Activated CD4-positive, alpha-beta memory T cell treated with anti-CD3 and anti-CD28 coated beads for 36 hours (primary cell): ENCODE measurements at places on chromosomes 13 and 19.
A peak's percentile ranks its signal among the peaks of the same experiment; 100 is the strongest.

DNA sequence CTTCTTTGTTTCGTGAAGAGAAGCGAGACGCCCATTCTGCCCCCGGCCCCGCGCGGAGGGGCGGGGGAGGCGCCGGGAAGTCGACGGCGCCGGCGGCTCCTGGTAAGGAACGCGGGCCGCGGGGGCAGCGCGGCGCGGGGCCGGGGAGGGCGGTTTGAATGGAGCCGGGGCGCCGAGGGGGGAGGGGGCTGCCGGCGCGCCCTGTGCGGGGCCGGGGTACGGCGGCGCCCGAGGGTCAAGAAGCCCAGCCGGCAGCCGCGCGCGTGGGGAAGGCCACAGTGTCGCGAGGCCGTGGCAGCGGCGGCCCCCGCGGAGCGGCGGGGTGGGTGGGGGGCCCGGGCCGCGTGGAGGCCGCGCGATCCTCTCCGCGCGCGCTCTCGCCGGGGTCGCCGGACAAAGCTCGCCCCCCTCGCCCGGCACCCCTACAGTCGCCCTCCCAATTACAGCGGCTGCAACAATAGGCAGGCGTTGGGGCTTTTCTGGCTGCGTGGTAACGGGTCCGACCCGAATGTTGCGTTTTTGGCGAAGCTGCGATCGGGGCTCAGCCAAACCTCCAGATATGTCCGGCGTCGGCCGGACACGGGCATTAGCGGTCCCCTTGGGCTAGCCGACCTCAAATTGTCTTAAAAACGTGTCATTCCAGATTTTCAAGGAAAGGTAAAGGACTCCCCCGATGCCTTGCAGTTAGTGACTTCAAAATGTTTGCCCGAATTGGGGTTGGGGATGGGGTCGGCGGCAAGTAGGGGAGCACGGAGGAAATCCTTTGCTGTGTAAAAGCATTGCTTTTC lies 437 bp downstream of the SMARCA4 start:
- no peak for DNase-seq

GRCh38 chr13:27449081-27449603 lies 1.2 kb downstream of the MTIF3 start:
- DNase-seq = no peak

DNA sequence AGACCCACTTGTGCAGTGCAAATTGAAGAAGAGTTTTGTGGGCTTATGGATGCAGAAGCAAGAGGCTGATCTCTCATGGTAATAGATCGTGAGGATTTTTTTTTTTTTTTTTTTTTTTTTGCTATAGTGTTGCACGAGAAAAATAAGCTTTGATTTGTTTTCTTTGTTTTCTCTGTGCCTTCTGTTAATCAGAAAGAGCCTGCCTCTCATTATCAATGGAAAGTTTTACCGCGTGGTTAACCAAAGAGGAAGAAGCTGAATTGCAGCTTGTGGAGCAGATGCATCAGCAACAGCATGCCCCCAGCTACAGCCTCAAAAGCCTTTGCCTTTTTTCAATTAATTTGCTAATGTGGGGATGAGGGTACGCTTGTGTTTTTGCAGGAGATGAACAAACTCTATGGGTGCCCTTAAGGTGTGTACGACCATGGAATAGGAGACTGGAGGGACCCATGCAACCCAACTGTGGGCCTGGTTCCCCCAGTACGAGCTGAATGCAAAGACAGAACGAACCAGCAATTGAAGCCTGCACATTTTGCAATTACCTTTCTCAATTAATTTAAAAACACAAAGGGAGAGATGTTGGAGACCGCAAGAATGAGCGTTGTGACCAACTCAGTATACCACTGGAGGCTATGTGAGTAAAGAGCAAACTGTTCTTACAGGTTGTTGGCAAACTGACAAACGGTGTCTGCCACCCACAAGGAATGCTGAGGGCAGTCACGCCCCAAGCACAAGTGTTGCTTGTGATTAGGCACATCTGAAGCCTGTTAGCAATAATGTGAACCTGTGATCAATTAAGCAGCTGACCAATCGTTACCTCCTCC lies 58.6 kb upstream of the SPRY2 start:
- peak; percentile 32 for DNase-seq

DNA sequence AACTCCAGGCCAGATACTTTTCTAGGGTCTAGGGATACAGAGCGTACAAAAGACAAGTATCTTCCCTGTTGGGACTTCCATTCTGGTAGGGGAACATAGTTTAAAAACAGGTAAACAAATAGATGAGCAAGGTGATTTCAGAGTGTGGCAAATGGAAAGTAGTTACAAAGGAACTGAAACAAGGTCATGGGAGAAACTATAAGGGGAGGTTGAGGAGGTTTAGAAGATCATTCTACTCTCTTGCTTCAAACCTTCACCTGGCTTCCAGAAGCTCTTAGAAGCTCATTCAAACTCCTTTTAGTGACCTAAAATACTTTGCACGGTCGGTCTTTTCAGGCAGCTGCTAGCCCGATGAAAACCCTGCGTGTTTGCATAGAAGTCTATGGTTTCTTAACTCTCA lies 9.1 kb downstream of the FFAR2 start:
- no peak for DNase-seq

DNA sequence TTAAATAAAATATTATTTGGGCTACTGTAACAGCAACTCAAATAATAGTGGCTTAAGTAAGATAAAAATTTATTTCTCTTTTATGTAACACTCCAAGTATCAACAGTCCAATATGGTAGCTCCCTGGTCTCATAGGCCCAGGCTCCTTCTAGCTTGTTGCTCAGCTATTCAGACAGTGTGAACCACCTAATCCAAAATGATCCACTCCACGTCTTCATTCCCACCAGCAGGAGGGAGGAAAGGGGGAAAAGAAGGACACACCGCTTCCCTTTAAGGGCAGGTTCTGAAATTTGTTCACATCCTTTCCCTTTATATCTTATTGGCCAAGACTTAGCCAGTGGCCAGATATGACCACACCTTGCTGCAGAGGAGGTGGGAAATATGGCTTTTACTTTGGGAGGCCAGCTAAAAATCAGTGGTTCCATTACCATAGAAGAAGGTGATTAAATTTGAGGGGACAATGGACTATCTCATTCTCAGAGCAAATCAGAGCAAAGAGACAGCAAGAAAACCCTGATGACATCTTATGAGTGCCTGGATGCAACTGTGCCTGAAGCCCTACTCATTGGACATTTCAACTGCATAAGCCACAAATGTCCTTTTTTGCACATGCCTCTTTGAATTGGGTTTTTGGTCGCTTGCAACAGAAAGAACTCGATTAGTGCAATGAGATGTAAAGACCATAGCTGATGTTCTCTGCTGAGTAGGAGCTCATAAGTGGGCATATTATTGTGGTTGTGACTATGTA lies 7.0 kb upstream of the EPOR start:
- DNase-seq = no peak

- DNase-seq = no peak
These were observed 25.7 kb upstream of the LRCH1 start for GRCh38 chr13:46527237-46527636.

DNA sequence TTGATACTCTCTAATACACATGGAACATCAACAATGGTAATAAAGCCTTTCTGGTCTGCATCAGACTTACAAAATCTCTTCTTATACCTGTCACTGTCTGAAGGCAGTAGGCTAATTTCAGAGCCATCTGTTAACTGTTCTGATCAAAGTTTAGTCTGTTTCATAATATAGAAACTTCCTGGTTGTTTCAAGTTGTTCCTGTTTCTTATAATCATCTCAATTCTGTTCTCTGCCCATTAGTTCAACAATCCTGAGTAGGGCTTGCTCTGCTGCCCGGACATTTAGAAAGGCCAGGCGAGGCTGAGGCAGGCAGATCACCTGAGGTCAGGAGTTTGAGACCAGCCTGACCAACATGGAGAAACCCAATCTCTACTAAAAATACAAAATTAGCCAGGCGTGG lies 5.4 kb upstream of the ZSCAN5A start:
- no peak for DNase-seq

GRCh38 chr13:111347438-111347837 lies 27.0 kb downstream of the TEX29 start:
- DNase-seq = no peak

DNA sequence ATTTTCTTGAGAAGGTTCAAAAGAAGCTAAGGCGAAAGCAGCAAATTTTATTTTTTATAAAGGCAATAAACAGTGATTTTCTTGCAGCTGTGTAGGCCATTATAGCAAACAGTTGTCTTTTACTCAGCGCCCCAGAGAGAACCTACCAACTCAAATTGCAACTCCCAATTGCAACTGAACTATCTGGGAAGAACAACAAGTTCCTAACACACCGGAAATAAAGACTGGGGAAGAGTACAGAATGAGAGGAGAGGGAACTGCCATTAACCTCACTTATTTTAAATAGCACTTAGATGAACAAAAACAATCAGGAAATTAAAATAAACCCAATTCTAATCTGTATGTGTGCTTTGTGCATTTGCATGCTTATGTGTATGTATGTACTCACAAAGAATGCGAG lies 171.1 kb downstream of the KCTD12 start:
- DNase-seq = no peak

DNA sequence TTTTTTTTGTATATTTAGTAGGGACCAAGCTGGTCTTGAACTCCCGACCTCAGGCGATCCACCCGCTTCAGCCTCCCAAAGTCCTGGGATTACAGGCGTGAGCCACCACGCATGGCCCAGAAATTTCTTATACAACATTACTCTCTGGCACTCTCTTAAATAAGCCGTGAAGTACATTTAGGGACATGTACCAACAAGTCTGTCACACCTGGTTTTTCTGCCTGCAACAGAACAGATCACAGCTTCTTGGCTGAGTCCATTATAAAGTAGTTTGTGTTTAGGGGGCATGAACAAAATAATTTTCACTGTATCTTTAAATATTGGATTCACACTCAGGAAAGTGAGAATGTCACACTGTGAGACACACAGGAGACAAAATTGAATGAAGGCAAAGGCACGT lies 1567.3 kb downstream of the SLITRK5 start:
- DNase-seq = no peak

DNA sequence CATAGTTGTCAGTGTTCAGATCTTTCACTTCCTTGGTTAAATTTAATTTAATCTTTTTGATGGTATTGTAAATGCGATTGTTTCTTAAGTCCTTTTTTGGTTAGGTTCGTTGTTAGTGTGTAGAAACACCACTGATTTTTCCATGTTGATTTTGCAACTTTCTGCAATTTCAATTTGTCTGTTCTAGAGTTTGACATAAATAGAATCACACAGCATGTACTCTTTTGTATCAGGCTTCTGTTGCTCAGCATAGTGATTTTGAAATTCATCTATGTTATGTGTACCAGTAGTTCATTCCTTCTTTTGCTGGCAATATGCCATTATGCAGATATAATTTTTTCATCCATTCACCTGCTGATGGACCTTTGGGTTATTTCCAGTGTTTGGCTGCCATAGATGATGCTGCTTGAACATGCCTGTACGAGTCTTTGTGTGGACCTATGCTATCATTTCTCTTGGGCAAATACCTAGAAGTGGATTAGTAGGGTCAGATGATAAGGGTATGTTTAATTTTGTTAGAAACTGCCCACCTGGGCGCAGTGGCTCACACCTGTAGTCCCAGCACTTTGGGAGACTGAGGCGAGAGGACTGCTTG lies 33.1 kb downstream of the BICRA start:
- DNase-seq = no peak

DNA sequence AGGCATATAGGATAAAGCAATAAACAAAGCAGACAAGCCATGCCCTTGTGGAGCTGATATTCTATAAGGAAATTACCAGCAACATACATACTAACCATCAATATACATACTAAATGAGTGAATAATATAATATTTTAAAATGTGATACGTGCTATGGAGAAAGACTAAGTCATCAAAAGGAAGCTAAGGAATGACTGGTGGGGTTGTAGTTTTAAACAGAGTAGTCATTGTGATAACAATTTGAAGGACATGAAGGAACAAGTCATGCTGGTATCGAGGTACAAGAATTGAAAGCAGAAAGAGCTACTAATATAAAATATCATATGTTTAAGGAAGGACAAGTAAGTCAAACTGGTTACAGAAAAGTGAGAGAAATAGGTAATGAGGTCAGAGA lies 894.9 kb upstream of the PCDH9 start:
- no peak for DNase-seq

GRCh38 chr13:78806457-78806856 lies 147.5 kb upstream of the OBI1 start:
- DNase-seq = no peak

- DNase-seq = no peak
These were observed 432.2 kb downstream of the OLFM4 start for GRCh38 chr13:53460796-53461195.

DNA sequence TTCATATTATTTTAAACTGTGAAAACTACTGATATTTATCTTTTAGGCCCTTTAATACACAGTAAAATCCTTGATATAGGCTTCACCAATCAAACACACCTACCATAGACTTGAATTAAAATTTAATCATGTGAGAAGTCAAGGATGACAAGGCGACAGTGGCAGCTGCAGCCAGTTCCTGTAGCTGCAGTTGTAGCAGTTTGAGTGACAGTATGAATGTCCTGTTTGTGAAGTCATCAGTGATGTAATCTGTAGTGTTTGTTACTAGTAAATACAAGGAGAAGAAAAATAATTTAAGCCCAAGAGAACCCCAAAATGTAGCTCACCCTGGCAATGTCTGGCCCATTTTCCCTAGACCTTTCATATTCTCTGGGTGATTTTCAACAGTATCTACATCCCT lies 897.0 kb downstream of the SLITRK6 start:
- DNase-seq = no peak

- no peak for DNase-seq
These were observed 5.0 kb upstream of the SLC7A9 start for GRCh38 chr19:32874605-32875004.

GRCh38 chr19:36101550-36102327 lies 9.2 kb upstream of the OVOL3 start:
- DNase-seq = no peak

- no peak for DNase-seq
These were observed 104.7 kb downstream of the RGCC start for GRCh38 chr13:41562083-41562482.

- DNase-seq = no peak
These were observed at the start of gene FREM2 for GRCh38 chr13:38686577-38687245. Gene FREM2, plus strand, starts transcription at chr13:38687077. Its CDS starts 268 bp downstream, at chr13:38687345.

DNA sequence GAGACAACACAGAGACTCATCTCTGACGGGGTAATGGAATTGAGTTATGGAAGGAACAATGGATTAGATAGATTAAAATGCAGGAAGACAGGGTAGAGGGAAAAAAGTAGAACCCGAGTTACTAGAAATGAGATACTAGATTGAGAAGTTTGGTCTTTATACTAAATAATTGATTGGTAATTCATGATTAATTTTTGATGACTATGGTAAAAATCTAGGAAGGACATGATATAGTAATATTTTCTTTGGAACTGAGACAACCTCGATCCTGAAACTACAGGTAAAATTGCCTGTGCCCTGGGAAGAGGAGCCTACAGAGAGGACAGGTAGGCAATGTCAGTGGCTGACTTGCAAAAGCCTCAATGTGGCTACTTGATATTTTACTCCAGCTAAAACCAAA lies 188.4 kb upstream of the GPC6 start:
- DNase-seq = no peak

- no peak for DNase-seq
These were observed 770.8 kb upstream of the SLITRK6 start for GRCh38 chr13:86569974-86570373.

DNA sequence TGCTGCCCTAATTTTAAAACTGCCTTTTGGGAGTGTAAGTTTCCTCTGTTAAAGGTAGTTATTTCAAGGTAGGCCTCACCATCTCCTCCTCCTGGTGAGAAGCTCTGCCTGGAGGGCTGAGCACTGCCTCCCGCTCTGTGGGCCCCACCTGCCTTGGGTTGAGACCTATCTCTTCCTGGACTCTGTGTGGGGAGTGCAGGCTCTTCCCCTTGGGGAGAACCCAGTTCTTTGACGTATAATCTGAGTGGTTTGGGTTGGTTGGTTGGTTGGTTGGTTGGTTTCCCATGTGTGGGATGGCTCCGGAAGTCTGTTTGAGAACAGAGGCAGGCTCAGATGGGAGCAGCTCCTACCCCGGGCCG lies 39.1 kb downstream of the ACTN4 start:
- peak; percentile 69 for DNase-seq

- DNase-seq = no peak
These were observed 158.1 kb downstream of the SUCLA2 start for GRCh38 chr13:47843005-47843404.
